ENCODE measurements at places on chromosomes 4 and X.

DNA sequence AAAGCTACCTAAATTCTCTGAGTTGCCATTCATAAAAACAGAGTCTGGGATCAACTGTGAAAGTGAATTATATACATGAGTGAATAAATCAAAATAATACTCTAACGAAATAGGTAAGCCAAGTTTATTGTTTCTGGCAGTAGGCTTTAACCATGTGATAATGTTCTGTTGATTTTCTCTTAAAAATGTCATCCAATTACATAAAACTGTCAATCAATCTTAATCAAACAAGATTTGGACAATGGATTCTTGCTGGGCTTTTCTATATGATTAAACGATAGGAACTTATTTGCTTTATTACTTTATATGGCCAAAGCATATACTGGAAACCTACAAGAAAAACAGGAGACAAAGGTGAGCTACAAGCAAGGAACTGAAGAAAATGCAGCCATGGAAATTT, 148.8 kb downstream of the INPP4B start:
- DNase-seq: no peak

DNA sequence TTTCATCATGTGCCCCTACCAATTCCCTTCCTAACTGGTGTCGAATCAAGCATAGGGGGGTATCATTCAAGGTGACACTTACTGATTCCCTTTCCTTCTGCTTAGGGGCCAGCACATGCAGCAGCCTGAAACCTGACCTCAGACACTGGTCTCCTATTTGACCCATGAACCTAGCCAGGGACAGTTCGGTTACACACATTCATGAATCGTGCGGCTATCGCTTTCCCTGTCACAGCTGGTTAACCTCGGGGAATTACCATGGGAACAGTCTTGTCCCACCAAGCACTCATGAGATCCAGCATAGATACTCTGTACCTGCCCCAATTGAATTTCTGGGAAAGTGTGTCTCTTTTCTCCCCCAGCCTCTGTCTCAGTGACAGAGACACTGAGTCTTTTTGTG, 140.4 kb downstream of the ZNF674 start:
- no peak for DNase-seq

DNA sequence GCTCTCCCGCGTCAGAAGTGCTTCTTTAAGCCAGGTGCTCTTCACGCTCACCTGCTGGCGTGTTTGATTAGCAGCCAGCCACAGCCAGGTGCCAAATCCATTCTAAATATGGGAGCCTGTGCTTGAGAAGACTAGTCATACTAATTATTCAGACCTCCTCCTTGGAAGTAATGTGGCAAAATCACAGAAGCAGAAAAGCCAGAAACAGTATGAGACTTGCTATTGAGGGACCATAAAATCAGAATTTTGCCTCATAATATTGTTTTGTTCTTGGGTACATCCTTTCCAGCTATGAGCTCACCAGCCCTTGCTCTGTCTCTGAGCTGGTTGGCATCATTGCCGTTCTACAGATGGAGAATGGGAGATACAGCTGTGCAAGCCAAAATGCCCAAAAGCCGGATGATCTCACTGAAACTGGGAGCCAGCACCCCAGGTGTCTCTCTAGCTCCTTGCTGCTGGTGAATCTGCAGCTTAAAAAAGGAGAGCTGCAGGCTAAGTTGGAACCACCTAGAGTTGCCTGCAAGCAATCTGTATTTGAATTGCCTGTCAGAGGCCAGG, 205.4 kb downstream of the SHROOM3 start:
- DNase-seq: no peak

GRCh38 chr4:169601016-169601771, 11.2 kb downstream of the NEK1 start:
- no peak for DNase-seq

DNA sequence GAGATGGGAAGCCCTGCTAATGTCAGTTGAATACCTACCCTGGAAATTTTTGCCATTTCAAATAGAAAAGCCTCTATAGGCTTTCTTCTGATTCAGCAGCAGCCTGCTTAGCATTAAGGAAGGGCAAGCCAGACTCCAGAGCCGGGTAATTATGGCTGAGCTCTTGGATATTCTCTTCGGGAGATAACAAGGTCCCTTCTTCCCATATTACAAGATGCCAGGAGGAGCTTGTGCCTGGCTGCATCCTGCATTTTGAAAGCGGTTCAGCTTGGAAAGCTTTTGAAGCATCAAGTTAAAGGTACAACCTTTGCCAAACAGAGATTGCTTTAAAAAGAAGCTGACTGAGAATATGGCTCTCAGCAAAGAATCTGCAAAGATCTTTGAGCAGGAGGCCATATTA, 399.6 kb upstream of the RPS6KA3 start:
- no peak for DNase-seq

DNA sequence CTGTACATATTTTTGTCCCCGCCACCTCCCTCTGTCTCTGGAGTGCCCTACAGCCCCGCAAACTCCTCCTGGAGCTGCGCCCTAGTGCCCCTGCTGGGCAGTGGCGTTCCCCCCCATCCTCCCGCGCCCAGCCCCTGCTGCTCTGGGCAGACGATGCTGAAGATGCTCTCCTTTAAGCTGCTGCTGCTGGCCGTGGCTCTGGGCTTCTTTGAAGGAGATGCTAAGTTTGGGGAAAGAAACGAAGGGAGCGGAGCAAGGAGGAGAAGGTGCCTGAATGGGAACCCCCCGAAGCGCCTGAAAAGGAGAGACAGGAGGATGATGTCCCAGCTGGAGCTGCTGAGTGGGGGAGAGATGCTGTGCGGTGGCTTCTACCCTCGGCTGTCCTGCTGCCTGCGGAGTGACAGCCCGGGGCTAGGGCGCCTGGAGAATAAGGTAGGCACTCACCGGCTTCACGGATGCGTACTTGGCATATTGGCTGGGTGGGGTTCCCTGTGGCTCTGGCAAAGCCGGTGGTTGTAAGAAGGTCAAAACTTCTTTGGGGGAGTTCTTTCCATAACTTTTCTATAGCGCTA, 653 bp downstream of the HHIP start:
- peak; percentile 3 for DNase-seq

GRCh38 chr4:108171339-108172230, 2.9 kb upstream of the LEF1 start:
- peak; percentile 58 for DNase-seq

GRCh38 chr4:102564399-102565059, 63.4 kb downstream of the NFKB1 start:
- no peak for DNase-seq

GRCh38 chr4:11497972-11498371, 69.3 kb upstream of the HS3ST1 start:
- no peak for DNase-seq

DNA sequence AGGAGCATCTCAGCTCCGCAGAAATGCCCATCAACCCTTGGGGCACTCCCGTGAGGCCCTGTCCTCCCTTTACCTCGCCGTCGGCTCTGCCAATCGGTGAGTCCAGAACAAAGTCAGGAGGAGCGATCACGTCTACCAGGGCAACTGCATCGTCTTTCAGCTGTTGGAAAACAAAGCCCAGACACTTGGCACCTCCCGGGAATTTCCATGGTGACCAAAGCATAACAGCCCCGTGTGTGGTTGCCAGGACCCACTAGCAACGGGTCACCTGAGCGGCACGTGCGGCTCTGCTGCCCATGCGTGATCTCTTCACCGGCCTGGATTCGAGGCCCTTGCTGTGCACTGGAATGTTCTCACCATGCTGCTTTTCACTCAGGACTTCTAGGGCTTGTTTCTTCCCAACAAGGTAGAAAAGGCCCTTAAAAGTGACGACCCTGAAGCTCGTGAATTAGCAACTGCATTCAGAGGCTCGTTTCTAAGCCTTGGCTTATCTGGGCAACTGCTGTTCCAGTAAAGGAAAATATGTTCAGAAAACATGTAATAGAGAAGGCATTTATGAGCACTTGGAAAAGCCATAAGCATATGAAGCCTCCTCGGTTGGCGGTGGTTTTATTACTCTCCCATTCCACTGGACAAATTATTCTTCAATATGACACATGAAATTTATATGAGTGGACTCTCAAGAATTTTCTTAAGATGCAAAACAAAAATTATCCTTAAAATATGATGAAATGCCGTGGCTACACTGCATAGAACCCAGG, 69.5 kb downstream of the ACOX3 start:
- no peak for DNase-seq

DNA sequence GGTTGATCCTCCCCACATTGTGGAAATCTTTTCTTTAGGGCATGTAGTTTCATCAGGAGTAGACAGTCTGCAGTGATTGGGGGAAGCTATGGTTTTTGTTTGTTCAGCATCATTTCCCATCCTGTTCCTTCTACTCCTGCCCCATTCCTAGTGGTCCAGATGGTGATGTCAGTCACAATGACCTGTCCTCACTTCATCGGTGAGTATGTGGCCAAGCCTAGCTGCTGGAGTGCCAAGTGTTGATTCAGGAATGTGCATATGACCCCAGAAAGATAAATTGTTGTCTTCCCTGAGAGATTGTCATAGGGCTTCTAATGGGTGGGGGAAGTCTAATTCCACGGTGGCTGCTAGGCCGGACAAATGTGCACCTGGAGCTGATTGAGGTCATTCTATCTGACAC, 130.6 kb upstream of the FAT1 start:
- no peak for DNase-seq

GRCh38 chrX:2391869-2392606, 108.7 kb downstream of the DHRSX start:
- DNase-seq: no peak

DNA sequence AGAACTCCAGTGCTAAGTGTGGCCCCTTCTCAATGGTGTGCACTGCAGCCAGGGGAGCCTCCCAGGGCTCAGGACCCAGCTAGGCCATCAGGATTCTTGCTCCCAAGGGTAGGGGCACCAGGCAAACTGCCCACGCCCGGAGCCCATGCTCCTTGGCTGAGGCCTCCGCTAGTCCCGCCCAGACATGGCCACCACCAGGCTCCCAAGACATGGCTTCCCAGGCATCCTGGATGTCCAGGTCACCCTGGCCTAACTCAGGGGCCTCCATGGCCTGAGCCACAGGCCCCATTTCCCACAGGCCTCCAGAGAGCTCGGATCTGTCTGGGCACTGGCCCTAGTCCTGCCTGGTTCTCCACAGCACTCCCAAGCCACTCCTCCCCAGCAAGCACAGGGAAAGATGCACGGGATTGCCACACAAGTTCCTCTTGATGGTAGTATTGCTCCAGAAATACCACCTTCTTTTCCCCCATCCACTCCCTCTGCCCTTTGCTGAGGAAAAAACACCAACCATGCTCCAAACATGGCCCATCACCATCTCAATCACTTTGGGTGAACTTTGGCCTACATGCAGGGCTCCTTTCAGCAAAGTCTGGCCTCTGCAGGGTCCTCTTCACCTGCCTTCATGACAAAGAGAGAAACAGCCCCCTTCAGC, 274.7 kb upstream of the AGTR2 start:
- no peak for DNase-seq

DNA sequence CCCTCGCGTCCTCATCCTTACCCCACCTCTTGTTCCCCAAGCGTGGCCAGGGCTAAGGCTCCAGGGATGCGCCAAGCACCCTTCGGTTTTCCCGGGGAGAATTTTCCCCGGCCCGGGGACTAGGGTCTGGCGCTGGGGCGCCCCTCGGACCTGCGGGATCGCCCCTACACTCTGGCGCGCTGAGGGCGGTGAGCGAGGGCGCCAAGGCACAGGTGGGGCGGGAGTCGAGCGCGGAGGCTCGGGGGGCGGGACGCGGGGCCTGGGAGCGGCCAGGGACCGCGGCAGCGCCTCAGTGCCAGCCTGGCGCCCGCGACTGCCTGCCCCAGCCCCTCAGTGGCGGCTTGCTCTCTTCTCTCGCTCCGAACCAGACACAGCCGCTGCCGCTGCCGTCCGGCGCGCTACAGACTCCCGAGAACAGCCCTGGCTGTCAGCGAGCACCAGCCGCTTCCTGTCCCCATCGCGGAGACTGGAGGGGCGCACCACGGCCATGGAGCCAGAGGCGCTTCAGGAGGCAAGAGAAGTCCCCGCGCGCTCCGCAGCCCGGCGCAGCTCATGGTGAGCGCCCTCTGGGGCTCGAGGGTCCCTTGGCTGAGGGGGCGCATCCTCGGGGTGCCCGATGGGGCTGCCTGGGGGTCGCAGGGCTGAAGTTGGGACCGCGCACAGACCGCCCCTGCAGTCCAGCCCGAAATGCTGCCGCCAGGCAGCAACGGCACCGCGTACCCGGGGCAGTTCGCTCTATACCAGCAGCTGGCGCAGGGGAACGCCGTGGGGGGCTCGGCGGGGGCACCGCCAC, at the start of gene DRD5:
DRD5 (plus strand) TSS at position 292 of the 793 bp plus-strand sequence; CDS start at position 688, 396 bp downstream.
- DNase-seq: no peak

DNA sequence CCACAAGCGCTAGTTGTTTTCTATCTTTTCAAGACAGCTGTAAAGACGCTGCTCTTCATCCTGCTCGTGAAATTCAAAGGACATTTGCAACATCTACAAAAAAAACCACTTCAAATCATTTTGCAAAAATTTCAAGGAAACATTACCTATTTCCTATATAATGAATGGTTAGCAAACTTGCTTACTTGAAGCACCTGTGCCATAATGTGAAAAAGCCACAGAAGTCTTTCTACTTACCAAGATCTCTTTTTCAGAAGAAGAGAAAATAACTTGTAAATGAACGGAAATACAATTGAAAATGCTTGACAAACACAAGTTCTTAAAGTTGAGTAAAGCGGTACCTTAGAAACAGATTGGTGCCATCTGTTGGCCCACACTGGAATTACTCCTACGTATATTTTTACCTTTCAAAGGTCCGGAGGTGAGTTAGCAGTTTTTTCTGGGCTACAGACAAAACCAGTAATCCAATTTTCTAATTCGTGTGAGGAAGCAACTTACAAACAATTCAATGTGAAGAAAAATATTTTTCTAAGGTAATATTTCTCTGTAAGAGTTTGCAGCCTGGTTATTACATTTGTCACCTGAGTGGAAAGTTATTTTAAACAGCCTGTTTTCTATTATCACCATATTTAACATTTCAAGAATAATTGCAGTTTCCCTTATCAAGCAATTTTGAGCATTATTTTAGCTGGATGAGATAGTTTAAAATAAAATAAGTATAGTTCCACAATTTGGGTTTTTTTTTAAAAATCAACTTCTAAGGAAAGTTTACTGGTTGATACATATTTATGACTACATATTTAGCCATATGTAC, at the start of gene TLR6:
TLR6 (minus strand) TSS at position 294 of the 814 bp plus-strand sequence. CDS start 27,344 bp downstream, outside the sequence.
- peak; percentile 82 for DNase-seq

GRCh38 chrX:87571964-87572363, 54.4 kb downstream of the KLHL4 start:
- DNase-seq: no peak

DNA sequence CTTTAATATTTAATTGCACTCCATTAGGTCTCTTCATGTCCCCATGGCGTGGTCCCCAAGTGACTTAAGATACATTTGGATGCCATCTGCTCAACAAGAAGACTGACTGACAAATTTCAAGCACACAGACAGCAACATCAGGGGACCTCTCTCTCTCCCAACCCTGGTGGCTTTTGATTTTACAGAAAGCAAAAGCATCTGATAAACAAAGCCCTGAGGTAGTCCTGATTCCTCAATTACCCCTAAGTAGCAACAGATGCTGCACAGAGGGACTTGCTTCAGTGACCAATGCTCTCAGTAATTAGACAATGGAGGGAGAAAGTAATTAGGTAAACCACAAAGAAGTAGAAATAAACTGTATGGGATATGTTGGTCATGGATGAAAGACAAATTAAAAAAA, 426.4 kb downstream of the INPP4B start:
- no peak for DNase-seq
